ENCODE measurements at places on chromosomes 16 and 17. TPM values are rescaled to one million over a fixed set of nuclear protein-coding genes. Genes with fewer than 3 reads are reported as not detected.

- no peak for DNase-seq
These were observed 41.7 kb downstream of the ZZEF1 start for GRCh38 chr17:4100883-4101756.

PALB2 gene
- total RNA-seq = 12.3 TPM

AIPL1 gene
- total RNA-seq = not detected

DNA sequence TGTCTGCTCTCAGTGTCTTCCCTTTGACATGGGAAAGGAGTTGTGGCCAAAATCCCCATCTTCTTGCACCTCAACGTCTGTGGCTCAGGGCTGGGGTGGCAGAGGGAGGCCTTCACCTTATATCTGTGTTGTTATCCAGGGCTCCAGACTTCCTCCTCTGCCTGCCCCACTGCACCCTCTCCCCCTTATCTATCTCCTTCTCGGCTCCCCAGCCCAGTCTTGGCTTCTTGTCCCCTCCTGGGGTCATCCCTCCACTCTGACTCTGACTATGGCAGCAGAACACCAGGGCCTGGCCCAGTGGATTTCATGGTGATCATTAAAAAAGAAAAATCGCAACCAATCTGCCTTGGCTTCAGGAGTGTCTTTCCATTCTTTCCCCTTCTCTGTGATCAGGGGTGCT is 918 bp upstream of the MRM1 start:
- DNase-seq = no peak
